ENCODE measurements at places on chromosomes 2 and 18.

GRCh38 chr2:129056309-129056958 is 737.8 kb upstream of the HS6ST1 start:
- no peak for DNase-seq

DNA sequence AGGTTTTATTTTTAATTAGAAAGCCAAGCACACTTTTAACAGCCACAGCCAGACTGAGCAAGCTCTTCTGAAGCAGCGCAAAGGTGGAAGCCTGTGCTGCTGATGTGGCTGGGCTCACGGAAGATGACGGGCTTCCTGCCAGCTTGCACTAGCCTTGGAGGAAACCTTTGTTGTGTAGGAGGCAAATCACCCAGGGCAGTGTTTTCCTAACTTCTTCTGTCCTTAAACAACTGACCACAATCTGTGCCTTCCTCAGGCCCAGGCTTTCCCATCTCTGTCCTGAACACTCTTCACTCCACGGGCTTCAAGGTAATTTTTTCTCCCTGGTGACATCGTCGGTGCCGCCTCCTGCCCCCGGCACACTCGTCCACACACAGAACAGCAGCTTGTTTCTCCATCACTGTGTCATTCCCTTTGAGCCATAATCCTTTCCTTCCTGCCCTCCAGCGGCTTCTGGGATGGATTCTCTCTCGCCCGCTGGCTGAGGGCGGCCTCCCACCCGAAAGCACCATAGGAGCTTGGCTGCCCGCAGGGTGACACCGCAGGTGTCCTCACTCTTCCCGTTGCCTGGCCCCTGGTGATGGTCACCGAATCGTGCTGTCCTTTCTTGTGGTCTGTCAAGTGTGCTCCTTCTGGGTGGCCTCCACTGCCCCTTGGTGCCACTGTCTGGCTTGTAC is 31.1 kb upstream of the INHBB start:
- peak; percentile 18 for DNase-seq

DNA sequence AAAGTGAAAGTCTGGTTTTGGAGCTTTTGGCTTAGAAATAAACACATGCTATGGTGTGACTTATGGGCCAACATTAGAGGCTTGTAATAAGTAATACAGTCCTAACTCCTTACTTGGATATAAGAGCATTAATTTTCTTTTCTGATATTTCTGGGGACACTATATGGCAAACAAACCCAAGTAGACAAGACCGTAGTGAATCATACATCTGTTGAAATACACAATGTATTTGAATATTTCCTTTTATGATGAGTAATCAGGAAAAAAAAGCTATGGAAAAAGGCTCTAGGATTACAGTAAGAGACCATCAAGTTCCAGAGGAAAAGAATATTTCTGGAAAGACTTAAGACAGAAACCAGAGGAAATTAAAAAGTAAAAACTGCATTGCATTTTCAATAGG is 146.0 kb upstream of the CYP26B1 start:
- DNase-seq: no peak

DNA sequence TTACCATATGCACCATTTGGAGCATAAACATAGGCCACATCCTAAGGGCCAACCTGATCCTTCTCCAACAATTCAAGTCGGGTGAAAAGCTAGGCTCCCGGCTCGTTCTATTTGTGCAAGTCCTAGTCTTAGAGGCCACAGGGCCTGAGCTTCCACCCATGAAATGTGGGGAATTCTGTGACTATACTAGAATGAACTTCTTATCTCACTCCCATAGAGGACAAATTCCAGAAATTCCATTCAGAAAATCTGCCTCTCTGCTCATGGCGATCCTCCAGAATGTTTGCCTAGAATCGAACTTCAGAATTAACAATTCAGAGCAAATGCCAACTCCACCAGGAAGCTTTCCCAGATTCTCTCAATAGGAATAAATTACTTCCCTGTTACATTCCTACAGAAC is 187.9 kb downstream of the BCL11A start:
- DNase-seq: no peak

- no peak for DNase-seq
These were observed 9.0 kb upstream of the HIBCH start for GRCh38 chr2:190328573-190329147.

- no peak for DNase-seq
These were observed 413.6 kb upstream of the CYRIA start for GRCh38 chr2:17079262-17079661.

- DNase-seq: no peak
These were observed 511 bp downstream of the MOB4 start for GRCh38 chr2:197516393-197516761.

DNA sequence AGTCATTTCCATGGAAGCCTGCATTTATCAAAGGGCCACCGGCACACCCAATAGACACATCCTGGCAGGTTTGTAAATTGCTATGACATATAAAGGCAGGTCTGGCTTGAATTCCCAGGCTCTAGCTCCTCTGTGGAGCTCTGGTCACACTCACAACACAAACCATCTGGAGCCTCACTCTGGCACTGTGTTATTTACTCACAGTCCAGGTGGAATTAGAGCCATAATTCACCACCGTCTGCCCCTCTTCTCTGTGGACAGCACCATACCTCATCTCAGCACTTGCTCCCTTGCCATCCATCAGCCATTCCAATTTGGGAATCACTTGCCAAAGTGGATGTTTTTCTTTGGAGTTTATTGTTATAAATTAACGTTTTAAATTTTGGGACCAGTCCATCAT is 84.3 kb upstream of the OSR1 start:
- DNase-seq: no peak

Measured in stimulated activated CD4-positive, alpha-beta T cell treated with anti-CD3 and anti-CD28 coated beads, Interleukin-2, amount 100 ng/mL, for 24 hours (primary cell).